ENCODE measurements at places on chromosomes 5 and 9.

DNA sequence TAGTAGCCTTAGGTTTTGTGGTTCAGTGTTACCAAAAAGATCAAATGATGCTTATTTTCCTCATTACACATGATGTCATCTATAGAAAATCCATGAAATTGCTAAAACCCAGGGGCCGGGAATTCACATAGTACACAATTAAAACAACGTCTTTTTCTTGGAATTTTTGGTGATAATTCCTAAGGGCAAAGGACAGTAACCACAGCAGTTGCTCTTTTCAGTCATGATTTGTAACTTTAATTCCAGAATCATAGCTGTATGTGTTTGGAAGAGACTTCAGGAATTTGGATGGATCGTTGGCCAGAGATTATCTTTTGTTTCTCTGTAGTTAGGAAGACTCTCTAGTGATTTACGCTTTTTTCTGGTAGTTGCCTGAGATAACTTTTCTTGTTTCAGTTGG is 748.7 kb downstream of the TLE4 start:
- DNase-seq, result no peak

GRCh38 chr5:125295405-125295872 is 549.0 kb upstream of the ZNF608 start:
- peak; percentile 37 for DNase-seq

DNA sequence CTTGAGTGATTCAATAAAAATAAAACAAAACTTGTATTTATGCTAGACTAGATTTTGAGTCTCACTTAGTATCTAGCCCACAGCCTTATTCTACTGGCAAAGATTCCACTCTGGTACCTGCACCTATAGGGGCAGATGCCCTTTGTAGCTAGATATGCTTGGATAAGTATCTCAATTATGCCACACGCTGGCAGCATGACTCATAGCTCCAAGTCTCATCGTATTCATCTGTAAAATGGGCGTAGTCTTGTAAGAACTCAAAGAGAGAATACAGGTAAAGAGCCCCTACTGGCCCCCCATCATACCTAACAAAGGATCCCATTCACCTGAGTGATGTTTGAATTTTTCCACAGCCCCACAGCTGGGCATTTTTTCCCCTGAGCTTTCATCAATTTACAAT is 45.9 kb upstream of the ASTN2 start:
- DNase-seq, result no peak

DNA sequence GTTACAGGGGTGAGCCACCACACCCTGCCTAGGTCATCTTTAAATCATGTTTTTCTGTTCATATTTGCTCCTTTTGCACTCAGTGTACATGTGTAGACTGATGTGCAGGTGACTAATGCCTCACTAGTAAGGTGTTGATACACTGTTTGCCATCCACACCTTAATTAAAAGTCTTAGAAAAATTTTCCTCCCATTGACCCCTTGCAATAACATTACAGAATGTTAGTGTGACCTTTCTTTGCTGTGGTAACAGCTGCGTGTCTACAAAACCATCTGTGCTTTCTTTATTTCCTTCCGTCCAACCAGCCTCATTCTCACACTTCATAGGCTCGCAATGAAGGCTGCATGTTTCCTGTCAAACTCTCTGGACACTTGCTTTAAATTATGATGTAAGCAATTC is 6.6 kb upstream of the CEMIP2 start:
- DNase-seq, result no peak

GRCh38 chr5:113140837-113141671 is 164.5 kb downstream of the DCP2 start:
- DNase-seq, result no peak

- no peak for DNase-seq
Measured at GRCh38 chr5:95426227-95426626, 35.1 kb downstream of the FAM81B start.

- DNase-seq, result no peak
Measured at GRCh38 chr5:155080721-155081120, 67.2 kb downstream of the KIF4B start.

- DNase-seq, result no peak
Measured at GRCh38 chr5:94267350-94267899, 351.0 kb downstream of the KIAA0825 start.

GRCh38 chr9:127968700-127969383 is 11.9 kb downstream of the EEIG1 start:
- no peak for DNase-seq

All from MV-4-11 (cell line).